ENCODE measurements at places on chromosomes 5 and 9.

GRCh38 chr9:137014776-137015539 is 13.1 kb downstream of the ABCA2 start:
- no peak for DNase-seq

DNA sequence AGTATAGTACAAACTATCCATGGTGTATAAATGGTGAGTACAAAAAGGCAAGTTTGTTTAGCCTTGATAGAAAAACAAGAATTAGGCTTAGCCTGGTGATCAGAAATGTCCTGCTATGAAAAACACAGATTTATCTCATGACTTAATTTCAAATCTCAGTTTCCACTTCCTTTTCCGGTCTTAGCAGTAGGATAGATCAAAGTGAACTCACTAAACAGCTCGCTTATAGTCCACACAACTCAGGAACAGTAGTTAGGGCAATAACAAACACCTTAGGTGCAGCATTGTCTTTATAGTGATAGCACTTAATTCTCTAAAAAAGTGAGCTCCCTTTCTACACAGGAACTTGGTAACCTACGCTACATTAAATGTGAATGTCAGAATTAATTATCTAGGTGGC is 11.4 kb downstream of the GOLGA1 start:
- DNase-seq = no peak

- no peak for DNase-seq
Observed at GRCh38 chr5:152884006-152884405, 478.9 kb upstream of the NMUR2 start.

DNA sequence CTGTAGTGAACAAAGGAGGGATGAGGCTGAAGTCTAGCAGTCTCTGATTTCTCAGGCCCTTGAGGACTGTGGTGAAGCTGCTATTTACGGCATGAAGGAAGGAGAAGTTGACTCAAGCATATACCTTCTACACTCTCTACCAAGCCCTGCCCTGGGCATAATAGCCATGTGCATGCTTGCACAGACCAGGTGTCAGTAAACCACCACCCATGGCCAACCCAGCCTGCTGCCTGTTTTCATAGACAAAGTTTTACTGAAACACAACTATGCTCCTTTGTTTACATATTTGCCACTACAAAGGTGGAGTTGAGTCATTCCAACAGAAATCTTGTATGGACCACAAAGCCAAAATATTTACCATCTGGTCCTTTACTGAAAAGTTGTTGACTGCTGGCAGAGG is 126.9 kb downstream of the PAPPA start:
- DNase-seq = no peak

- DNase-seq = no peak
Observed at GRCh38 chr9:561427-561826, 280.1 kb upstream of the DMRT1 start.

DNA sequence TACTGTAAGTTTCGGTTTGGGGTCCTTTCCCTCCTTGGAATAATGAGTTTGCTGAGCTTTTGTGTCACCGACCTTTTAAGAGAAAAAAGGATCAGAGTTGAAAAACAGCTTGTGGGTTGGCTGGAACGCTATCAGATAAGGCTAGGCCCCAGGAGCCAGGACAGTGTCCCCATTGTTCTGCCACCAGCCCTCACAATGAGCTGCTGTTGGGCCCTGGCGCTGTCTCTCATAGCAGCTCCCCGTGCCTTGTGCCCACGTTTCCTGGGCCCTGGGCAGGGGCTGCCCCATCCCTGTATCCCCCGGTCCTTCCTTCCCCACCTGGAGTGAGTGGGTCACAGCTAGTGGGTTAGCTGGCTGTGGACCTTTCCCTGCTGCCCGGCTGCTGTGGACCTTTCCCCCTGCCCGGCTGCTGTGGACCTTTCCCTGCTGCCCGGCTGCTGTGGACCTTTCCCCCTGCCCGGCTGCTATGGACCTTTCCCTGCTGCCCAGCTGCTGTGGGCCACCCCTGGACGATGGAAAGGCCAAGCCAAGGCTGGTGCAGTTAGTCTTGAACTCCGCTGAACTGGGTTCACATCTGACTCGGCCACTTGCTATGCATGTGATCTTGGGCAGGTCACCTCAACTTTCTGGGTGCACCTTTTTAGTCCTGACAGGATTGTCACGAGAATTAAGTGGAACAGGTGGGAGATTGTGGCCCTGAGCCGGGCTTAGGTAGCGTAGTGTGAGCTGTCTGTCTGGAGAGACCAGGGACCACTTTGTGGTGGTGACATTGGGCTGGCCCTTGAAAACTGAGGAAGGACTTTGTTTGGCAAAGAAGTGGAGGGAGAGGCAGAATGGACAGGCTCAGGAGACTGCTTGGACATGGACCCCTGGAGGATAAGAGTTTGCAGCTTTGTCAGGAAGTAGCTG is 99.5 kb downstream of the DAB2IP start:
- no peak for DNase-seq

DNA sequence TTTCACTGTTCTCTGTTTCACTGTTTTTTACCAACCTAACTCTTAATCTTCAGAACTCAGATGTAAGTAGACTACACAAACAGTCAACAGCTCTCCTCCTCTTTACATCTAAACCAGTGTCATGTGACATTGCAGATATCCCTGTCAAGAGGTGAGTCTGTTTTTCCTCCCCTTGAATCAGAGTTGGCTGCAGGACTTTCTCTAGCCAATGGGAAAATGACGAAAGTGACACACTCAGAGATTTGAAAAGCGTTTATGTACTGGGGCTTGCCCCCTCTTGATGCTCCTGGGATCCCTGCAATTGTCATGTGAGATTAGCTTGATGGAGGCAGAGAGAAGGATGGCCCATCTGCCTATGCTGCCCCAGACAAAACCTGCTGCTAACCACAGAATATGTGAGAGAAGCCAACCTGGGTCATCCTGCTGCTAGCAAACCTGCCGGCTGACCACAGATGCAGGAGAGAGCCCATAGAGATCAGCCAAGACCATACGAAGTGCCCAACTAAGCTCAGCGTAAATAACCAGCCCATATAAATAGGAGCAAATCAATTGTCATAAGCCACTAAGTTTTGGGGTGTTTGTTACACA is 111.1 kb downstream of the ASTN2 start:
- no peak for DNase-seq

- DNase-seq = no peak
Observed at GRCh38 chr5:146107901-146108300, 2.5 kb upstream of the PLAC8L1 start.

DNA sequence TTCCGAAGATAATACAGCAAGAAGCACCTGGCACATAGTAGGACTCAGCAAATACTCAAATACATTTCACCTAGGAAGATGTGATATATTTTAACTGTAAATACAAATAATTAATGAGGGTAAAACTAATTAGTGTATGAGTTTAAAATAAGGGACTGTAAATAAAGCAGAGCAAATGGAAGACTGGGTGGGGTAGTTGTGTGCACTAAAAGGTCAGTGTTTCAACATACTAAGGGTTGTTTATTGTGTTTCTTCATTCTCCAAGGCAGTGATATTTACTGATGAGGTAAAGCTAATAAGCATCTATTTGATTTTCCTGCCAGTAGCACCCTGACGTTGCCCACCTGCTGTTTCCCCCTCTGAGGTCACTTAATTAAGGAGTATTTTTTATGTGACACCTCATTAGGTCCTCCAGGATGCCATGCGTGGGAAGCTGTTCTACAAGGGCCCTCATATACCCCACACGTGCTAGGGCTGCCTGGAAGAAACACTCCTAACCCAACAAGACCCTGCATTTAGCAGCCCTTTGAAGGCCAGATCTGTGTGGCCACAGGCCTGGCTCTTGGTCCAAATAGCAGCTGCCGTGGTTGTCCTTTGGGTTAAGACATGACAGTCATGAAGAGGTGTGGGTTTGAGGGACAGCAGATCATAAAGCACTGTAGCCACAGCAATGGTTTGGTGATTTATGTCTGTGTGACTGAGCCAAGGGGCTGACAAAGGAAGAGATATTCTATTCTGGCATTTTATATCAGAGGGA is 97.5 kb upstream of the RPS23 start:
- no peak for DNase-seq

- DNase-seq = no peak
Observed at GRCh38 chr9:5790923-5791322, 42.0 kb downstream of the ERMP1 start.

DNA sequence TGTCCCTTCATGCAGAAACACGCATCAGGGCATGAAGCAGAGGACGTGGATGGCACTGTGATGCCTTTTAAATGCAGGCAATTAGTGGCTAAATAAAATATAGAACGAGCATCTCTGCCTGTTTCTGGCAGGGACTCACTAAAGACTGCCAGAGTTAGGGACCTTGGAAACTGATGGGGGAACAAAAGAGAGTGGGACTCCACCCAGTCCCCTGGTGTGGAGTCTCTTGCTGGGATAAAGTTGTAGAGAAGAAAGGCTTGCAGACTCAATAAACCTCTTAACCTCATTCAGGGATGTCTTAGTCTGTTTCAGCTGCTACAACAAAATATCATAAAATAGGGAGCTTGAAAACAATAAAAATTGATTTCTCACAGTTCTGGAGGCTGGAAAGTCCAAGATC is 87.6 kb upstream of the ARAP3 start:
- DNase-seq = no peak

Data from progenitor cell of endocrine pancreas (in vitro differentiated cells).